Posterior cingulate gyrus (tissue), 11 donors: ENCODE measurements at places on chromosomes 3 and 15.

DNA sequence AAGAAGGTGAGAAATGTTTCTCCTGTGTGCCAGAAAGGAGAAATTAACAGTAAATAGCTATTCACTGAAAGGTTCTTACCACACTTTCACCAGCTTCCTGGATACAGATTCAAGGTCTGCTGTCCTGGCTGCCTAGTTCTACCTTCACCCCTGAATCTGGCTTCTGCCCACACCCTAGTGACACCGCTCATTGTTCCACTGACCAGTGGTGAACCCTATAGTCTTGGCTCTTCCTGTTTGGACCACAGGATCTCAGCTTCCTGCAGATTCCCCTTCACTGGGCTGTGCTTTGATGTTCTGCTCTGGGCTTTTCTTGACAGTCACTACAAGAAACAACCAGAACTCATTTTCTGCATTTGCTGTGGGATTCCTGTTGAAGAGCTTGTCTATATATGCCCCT lies 250.0 kb downstream of the XXYLT1 start:
- DNase-seq: no peak

- no peak for DNase-seq
Observed at GRCh38 chr3:37885814-37886213, 24.1 kb downstream of the CTDSPL start.

- DNase-seq: no peak
Observed at GRCh38 chr3:134602440-134602814, 48.4 kb downstream of the KY start.

GRCh38 chr3:1007866-1008265 lies 85.0 kb upstream of the CNTN6 start:
- DNase-seq: no peak

- peak; percentile 36 for DNase-seq
Observed at GRCh38 chr3:23202203-23202920, 765 bp upstream of the UBE2E2 start.

DNA sequence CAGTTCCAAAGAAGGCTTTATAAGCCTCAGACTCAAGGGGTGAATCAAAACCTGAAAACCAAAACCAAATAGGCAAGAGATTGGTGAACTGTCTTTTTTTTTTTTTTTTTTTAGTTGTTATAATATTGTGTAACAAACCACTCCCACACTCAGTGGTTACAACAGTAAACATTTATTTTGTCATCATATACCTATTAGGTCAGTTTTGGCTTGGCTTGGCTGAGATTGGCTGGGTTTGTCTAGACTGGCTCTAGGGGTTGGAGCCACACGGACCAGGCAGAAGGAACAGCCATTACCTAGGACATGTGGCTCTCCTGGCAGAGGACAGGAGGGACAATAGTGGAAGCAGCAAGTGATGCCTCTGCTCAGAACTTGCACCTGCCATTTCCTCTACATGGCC lies 26.4 kb upstream of the RYR3 start:
- DNase-seq: no peak

- no peak for DNase-seq
Observed at GRCh38 chr3:105853801-105854432, 14.9 kb downstream of the CBLB start.

DNA sequence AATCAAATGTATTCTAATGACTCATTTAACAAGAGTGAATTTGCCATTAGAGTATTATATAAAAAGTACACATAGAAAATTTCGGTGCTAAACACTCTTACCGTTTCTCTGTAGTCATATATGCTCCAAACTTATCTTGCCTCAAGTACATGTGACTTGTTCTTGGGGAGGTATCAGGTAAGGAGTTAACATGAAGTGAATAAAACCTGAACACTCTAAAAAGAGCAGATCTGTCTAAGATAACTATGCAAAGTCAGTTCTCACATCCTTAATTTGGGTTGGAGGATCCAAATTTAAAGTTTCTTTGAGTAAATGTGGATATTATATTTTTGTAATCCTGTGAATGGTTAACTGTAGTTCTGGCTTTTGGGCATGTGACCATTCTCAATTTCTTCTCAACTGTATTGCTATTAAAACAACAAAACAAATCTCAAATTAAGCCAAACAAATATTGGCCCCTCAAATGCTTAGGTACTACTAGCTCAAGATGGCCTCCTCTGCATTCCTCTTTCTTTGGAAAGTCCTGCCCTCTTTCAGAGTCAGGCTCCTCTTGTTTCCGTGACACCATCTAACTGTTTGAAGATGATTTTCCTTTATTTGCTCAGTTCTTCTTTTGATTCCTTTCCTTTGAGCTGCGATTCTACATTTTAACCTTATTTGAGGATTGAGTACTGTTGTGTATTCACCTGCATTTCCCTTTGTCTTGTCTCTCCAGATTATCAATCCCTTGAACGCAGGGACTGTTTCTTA lies 4.2 kb downstream of the EDEM1 start:
- no peak for DNase-seq

DNA sequence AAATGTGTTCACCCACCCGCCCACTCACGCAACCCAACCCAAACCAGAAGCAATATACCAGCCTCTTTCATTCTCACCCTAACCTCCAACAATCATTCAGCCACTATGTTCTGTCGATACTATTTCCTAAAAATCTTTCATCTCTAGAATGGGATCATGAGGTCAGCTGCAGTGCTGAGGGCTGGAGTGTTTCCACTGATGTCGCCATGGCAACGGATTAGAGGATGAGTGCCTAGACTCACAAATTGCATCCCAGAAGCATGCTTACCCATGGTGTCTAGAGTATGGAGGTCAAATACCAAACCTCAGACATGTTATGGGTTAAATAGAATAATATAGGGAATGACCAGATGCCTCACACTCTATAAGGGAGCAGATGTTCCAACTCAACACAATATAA lies 138.5 kb downstream of the GABRB3 start:
- DNase-seq: no peak

- no peak for DNase-seq
Observed at GRCh38 chr3:3038201-3038991, 71.8 kb downstream of the IL5RA start.

- no peak for DNase-seq
Observed at GRCh38 chr15:88493844-88494243, 26.3 kb downstream of the MRPS11 start.

DNA sequence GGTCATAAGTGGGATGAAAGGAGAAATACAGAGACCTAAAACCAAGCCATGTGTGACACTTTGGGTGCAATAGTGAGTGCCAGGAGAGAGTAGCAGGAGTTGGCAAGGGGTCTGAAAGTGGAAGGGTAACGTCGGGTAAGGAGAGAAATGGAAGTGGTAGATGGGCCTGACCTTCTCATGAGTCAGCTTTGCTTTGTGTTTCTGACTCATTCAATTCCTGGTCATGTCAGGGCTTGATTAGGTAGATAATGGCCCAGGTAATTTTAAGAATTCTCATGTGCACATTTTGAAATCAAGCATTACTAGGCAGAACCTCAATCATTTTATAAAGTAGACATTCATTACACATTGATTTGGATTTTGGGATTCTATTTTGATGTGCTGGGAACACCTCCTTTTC lies 262.5 kb downstream of the SOX2 start:
- DNase-seq: no peak

DNA sequence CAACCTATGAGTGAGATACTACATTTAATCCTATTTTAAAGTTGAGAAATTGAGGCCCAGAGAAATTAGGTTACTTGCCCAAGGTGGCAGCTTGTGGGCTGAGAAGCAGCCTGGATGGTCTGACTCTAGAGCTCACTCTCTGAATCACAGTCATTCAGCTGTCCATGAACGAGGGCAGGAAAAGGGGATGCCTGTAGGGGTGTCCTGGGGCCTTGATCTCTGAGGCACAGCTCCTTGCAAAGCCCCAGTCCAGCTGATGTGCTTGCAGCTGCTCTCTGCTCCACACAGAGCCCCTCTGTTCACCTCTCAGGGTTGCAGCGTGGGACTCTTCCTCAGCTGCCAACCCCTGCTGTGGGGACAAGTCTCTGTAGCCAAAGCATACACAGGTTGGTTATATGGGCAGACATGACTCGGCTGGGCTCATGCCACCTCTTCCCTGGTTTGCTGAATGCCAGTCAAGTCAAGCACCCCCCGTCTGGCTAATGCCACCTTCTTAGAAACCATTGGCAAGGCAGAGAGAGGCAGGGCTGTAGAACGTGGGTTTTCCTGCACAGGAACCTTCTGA lies 56.8 kb downstream of the GASK1A start:
- no peak for DNase-seq

DNA sequence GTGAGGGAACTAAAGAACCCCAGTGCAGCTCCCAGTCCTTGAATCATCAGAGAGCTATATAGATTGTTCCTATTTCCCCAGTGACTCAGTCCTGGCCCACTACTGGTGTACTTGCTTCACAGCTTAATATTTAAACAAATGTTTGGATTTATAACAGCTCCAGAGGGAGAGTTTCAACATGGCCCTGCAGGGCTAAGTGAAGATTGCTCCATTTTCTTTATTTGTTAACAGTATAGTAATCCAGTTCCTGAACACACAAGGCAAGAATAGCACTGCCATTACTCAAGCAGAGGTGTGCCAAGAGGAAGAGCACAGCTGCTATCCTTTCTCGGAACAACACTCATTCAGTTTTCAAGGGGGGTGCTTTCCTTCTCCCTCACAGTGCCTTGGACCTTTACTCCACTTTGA lies 6.5 kb downstream of the SQOR start:
- DNase-seq: no peak

- no peak for DNase-seq
Observed at GRCh38 chr15:30065025-30065801, 17.5 kb upstream of the GOLGA8J start.

- DNase-seq: no peak
Observed at GRCh38 chr3:46797486-46797885, 65.8 kb downstream of the MYL3 start.

GRCh38 chr3:187025254-187025655 lies 94.9 kb downstream of the ST6GAL1 start:
- no peak for DNase-seq

GRCh38 chr15:76939715-76940114 lies 8.2 kb downstream of the RCN2 start:
- no peak for DNase-seq

DNA sequence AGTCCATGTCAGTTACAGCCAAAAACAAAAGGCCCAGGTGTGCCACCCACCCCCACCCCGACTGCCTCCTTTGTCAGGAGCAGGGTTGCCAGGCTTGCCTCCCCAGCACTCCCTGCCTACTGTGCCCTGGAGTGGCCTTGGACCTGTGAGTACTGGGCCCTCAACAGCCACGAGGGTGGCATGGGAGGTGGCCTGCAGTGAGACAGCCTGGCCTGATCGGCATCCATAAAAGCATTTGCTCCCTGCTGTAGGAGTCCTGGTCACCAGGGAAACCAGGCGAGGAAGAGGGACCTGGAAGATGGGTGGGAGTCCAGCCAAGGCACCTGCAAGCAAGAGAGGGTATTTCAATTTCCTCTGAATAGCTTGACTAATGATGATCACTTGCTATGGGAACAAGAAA lies 56.4 kb upstream of the KCNMB2 start:
- no peak for DNase-seq

DNA sequence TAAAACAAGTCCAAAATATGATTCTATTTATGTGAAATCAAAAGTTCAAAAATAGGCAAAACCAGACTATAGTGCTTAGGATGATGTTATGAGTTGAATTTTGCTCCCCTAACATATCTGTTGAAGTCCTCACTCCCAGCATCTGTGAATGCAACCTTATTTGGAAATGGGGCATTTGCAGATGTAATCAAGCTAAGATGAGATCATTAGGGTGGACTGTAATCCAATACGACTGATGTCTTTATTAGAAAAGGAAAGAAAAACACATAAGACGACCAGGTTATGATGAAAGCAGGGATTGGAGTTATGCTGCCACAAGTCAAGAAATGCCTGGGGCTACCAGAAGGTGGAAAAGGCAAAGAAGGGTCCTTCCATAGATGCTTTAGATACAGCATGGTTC lies 110.5 kb upstream of the CCDC39 start:
- no peak for DNase-seq

- DNase-seq: no peak
Observed at GRCh38 chr3:148500881-148501280, 196.8 kb upstream of the AGTR1 start.

GRCh38 chr3:129100274-129100673 lies 21.3 kb downstream of the RAB43 start:
- no peak for DNase-seq

DNA sequence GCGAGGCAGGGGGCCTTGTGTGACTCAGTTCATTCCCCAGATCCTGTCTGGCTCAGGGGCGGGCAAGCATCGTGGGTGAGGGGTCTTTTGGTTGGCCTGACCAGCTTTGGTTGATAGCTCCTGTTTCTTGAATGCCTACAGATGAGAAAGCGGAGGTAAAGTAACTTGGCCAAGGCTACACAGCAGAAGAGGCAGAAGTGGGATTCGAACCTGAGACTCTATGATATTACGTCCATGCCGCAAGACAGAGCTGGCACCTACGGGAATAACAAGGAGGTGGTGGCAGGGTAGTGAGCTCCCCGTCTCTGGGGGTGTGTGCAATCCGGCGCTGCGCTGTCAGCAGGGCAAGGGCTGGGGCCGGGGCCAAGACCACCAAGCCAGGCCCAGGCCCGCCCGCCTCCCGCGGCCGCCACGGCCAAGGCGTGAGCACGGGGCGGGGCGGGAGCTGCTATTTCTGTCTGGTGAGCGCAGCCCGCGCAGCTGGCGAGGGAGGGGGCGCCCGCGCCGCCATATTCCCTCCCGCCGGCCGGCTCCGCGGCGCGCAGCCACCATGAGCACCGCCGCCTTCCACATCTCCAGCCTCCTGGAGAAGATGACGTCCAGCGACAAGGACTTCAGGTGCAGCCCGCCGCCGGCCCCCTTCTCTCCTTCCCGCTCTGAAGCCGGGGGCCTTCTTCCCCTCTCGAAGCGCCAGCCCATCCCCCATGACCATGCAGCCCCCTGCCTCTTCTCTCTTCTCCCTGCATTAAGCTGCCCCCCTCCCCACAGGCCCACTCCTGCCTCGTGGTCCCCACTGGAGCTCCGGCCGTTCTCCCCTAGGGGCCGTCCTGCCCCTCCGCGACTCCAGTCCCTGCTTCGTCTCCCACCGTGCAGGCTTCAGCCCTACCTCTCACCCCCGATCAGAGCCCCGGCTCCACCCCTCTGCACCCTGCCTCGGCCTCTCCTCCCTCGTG lies at the start of gene CAND2:
CAND2 (plus strand) TSS at position 510 of the 953 bp plus-strand sequence; CDS start at position 551, 41 bp downstream.
- peak; percentile 61 for DNase-seq

DNA sequence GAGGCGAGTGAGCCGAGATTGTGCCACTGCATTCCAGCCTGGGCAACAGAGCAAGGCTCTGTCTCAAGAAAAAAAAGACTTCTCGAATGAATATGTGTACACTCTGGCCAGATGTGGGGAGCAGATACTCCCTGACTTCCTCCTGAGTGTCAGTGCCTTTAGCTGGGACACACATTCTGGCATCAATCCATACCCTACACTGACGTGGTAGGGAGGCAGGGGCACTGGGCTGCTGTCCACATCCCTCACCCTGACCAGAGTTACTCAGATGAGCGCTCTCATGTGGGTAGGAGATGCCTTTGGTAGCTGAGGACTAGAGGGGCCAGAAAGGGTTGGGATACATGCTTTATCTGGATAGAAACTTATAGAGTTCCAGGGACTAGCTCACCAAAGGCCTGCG lies 15.6 kb downstream of the LIMD1 start:
- no peak for DNase-seq

- DNase-seq: no peak
Observed at GRCh38 chr3:171895900-171896299, 52.8 kb downstream of the TMEM212 start.

- no peak for DNase-seq
Observed at GRCh38 chr15:76393614-76394013, 57.0 kb downstream of the ISL2 start.
